Activated naive CD4-positive, alpha-beta T cell treated with Interleukin-2 at 50 U/mL for 16 hours (primary cell): ENCODE measurements at places on chromosomes 3 and 15.

GRCh38 chr3:107578523-107578922 is 55.8 kb downstream of the BBX start:
- no peak for DNase-seq

- DNase-seq, result no peak
Measured at GRCh38 chr15:29589416-29589815, 232.9 kb downstream of the TJP1 start.

GRCh38 chr3:38101811-38102443 is 35.0 kb downstream of the ACAA1 start:
- DNase-seq, result no peak

DNA sequence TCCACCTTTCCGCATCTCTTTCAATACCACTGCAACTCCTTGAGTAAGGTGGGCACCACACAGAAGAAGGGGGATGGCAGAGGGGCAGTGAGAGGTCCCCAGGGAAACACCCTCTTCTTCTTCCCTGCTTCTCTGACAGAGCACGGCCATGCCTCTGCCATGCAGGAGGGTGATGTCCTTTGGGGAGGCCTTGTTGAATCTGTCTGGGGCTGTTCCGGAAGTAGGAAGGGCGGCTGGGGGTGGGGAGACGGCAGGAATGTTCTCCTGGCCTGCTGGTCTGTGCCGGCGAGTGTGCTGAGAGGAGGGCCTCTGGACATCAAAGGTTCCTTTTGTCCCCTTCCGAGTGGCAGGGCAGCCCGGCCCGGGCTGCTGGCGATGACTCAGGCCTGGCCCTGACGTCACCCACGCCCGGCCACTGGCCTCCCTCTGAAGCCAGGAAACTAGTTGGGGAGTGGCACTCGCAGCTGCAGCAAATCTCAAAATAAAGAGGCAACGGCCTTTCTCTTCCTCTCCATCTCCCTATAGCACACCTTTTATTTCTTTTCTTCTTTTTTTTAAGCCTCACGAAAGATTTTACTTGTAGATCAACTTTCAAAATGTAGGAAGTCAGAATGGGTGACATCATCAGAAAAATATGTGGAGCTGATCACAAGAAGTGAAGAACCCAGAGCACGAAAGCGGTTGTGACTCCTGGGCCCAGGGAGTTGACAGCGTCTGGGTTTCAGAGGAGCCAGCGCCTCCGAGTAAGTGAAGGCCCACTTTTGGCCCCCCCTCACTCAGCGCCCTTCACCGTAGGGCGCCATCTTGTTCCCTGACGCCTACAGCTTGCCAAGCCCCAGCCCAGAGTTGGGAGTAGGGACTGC is at the start of gene ZBTB38:
Gene ZBTB38, plus strand, starts transcription at position 443 of the 863 bp plus-strand sequence. CDS start 73,885 bp downstream, outside the sequence.
- DNase-seq, result no peak

GRCh38 chr15:71581398-71581930 is 228.9 kb upstream of the NR2E3 start:
- no peak for DNase-seq

- DNase-seq, result no peak
Measured at GRCh38 chr15:61815356-61816083, 244.7 kb downstream of the VPS13C start.

DNA sequence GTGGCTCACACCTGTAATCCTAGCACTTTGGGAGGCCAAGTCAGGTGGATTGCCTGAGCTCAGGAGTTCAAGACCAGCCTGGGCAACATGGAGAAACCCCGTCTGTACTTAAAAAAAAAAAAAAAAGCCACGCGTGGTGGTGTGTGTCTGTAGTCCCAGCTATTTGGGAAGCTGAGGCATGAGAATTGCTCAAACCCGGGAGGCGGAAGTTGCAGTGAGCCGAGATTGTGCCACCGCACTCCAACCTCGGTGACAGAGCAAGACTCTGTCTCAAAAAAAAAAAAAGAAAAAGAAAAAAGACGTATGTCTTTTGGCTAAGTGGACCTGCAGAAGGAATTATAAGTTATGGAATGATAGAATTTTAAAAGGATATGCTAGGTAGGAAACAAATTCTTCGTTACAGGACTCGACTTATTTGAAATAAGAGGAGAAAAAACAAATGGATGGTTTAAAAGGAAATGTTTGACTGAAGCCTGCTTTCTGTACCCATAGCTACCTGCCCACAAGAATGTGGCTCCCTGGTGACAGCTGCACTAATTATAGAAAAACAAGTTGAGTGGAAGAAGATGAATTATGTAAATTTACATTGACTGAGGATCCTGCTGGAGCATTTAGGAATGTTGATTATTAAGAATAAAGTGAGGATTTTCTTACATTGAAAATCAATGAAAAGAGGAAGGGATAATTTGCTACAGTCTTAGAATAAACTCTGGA is 36.0 kb upstream of the SKIL start:
- DNase-seq, result no peak

DNA sequence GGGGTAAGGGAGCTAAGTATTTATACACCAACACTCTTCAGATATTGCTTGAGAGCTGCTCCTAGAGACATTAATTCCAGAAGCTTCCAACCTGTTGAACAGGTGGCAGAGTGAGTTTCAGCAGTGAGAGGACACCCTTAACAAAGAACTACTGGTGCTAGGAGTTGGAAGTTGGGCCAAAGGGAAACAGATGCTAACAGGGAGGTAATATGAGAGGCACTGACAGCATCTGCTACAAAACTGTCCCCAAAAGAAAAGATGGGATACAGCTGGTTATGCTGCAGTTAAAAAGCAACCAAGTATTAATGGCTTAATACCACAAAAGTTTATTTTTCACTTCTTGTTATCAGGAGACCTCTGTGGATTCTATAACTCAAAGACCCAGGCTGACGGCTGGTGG is 104.5 kb upstream of the SATB1 start:
- DNase-seq, result no peak

- DNase-seq, result no peak
Measured at GRCh38 chr15:27670486-27671209, 428.5 kb downstream of the OCA2 start.

DNA sequence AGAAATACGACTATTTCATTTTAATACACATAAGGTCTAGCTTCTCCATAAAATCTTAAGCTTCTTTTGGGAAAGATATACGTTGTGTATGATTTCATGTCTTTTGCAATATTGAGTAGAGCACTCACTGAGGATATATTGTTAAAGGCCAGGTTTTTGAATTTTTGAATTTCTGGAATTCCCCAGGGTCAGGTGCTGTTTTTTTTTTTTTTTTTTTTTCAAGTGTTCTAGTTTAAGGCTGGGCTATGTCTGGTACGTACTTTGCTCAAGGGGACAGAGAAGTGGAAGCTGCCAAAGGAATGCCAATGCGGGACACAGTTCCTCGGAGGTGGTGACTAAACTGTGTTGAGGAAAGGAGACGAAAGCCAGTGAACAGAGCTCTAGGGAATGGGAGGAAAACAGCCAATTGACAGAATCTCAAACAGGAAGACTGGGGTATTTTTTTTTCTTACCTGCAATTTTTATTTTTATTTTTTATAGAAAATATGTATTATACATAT is 510.5 kb upstream of the CBLB start:
- no peak for DNase-seq

DNA sequence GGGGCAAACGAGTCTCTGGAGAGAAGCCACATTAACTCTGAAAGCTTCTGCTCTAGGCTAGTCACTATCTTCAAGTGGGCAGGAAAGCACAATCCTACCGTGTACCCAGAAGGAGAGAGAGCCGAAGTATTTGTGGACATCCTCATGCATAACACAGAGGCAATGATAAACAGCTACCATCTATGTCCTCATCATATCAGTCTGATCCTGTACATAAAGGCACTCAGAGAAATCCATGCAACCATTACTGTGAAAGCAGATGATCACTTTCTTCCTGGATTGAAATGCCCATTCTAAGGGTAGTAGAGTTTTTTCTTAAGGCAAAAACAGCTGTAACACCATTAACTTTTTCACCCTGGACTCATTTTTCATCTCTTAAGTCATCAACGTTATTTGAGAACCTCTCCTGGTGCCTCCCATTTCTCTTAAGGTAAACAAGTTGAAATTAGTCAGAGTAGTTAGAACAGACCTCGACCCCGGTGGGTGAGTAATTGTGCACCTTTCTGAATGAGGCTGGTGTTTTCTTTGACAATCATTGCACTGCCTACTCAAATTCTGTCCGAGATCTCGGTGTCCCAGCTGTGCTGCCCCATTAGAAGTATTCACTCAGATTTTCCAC is 327.4 kb downstream of the SHQ1 start:
- DNase-seq, result peak; percentile 68

- no peak for DNase-seq
Measured at GRCh38 chr3:118525077-118525476, 509.6 kb downstream of the IGSF11 start.

GRCh38 chr3:136753326-136753939 is 1.3 kb upstream of the STAG1 start:
- DNase-seq, result no peak

DNA sequence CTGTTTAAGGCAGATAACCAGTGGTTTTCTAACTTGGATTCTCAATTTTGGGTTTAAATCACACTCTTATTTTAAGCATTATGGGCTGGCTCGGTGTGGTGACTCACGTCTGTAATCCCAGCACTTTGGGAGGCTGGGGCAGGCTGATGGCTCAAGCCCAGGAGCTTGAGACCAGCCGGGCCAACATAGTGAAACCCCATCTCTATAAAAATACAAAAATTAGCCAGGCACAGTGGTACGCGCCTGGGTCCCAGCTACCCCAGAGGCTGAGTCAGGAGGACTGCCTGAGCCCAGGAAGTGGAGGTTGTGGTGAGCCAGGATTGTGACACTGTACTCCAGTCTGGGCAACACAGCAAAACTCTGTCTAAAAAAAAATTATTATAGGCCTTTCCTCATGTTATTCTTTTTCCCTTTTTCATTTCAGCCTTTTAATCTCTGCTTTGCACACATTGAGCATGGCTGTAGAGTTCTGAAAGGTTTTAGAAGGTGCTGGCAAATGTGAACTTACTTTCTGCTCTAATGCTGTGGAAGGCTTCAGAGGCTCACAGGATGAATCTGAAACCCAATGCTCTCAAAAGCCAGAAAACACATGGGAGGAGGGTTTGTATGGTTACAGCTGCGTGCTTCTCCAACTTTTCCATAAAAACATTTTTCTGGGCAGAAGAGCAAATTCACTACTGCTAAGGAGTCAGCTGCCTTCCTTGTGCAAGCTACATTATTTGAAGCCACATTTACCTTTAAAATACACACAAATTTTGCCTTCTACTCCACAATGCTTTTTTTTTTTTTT is 32.5 kb downstream of the CHAC1 start:
- no peak for DNase-seq

- DNase-seq, result no peak
Measured at GRCh38 chr3:188133646-188134045, 20.3 kb upstream of the LPP start.

DNA sequence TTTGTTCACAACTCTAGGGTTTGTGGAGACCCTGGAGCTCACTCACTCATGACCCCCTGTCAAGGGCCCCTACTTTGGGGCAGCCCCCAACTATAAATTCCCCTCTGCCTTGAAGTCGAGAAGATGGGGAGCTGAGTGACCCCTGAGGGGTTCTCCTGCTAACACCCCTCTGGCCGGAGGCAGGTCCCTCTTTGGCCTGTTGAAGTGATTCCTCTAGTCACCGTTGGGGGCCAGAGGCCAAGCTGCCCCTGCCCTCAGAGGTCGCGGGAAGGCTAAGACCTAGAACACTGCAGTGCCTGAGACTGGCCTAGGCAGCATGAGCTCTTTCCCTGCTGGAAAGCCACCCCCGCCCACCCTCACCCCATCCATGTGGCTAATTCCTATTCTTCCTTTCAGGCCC is 15.4 kb upstream of the SKOR1 start:
- no peak for DNase-seq

GRCh38 chr3:101216710-101217465 is 103.5 kb downstream of the IMPG2 start:
- no peak for DNase-seq

GRCh38 chr3:179421500-179421899 is 29.8 kb downstream of the GNB4 start:
- no peak for DNase-seq

DNA sequence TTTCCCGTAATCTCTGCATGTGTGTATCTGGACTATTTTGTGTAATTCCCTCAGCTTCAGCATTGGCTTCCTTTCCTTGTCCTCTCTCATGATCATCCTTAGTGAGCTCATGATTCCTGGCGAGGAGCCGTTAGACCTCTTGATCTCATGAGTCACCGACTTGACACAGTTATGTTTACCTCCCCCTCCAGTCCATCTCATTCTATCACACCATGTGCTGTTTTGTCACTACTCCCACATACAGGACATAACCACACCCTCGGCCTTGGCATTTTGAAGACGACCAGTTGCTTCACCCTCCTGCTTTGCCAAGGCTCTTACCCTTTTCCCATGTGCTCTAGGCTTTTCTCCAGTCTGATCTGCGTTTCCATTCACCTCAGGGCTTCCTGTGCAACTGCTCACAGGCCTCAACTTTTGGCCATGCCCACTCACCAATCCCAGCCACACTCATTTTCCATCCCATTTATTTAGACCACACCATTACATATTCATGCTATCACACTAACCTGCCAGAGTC is 41.5 kb downstream of the CP start:
- DNase-seq, result no peak

DNA sequence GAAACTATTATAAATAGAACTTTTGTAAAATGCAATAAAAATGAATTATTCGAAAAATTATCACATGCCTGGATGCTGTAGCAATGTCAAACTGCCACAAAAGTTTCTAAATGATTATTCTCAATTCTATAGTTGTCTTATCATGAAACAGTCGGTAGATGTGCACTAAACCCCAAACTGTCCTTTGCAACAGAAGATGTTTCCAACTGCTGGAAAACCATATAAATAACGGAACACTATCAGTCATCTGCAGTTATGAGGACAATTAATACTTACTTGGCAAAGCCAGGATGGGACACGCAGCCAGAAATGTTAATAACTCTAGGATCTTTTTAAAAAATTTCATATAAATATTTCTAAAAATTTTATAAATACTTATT is 17.5 kb downstream of the EMC4 start:
- no peak for DNase-seq

DNA sequence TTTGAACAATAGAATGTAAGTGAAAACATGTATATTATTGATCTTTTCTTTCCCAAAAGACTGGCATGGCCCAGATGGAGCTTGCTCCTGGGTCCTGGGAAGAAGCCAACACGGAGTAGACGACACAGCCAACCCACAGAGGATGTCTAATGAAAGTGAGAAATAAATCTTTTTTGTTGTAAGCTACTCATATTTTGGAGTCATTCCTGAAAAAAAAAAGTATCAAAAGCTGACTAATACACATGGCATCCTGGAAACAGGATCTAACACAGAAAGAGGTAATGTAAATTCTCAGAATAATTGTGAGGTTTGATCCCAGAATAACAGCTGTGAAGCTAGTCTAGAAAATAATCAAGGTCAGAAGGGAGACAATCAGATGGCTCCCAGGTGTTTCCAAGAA is 12.6 kb upstream of the FRMD5 start:
- DNase-seq, result no peak

- DNase-seq, result no peak
Measured at GRCh38 chr15:72872066-72872845, 88.7 kb upstream of the ADPGK start.

- no peak for DNase-seq
Measured at GRCh38 chr3:195063581-195064193, 207.3 kb downstream of the XXYLT1 start.

- DNase-seq, result no peak
Measured at GRCh38 chr3:169686874-169687273, 23.4 kb upstream of the MECOM start.
